ENCODE measurements at places on chromosomes 11 and 22. TPM values are rescaled to one million over a fixed set of nuclear protein-coding genes. Genes with fewer than 3 reads are reported as not detected.

The BCO2 gene
- 0.38 TPM for total RNA-seq

The PARVG gene
- total RNA-seq: under 0.01 TPM

The C11orf42 gene
- not detected for total RNA-seq

The HBE1 gene
- total RNA-seq: not detected

The ADAMTS8 gene
- total RNA-seq: 0.28 TPM

The LTBP3 gene
- 34.5 TPM for total RNA-seq

The INPP5J gene
- total RNA-seq: under 0.01 TPM

The LDHAL6A gene
- total RNA-seq: not detected

The CSNK2A3 gene
- 1.9 TPM for total RNA-seq

The HTR3A gene
- not detected for total RNA-seq

The CXCR5 gene
- not detected for total RNA-seq

The GPR137 gene
- 8.2 TPM for total RNA-seq

The FAT3 gene
- total RNA-seq: 5.0 TPM

The TMPRSS13 gene
- total RNA-seq: not detected

The OR8G1 gene
- not detected for total RNA-seq

The CNIH2 gene
- 0.85 TPM for total RNA-seq

The METTL15 gene
- 24.8 TPM for total RNA-seq

The CBLIF gene
- total RNA-seq: not detected

The STX5 gene
- total RNA-seq: 27.6 TPM

The HEPHL1 gene
- not detected for total RNA-seq

The CALCB gene
- total RNA-seq: not detected

The OR51B5 gene
- 0.28 TPM for total RNA-seq

The DCDC1 gene
- total RNA-seq: 0.19 TPM

The DRD4 gene
- total RNA-seq: not detected

The YPEL4 gene
- 2.8 TPM for total RNA-seq

The PLEKHB1 gene
- total RNA-seq: 1.1 TPM

The ETS1 gene
- total RNA-seq: 71.9 TPM

The E2F8 gene
- under 0.01 TPM for total RNA-seq

The RIC8A gene
- 148 TPM for total RNA-seq

The SLC22A8 gene
- total RNA-seq: not detected

The SYT12 gene
- total RNA-seq: 2.0 TPM

The NFAM1 gene
- total RNA-seq: not detected

The OPCML gene
- 3.4 TPM for total RNA-seq

The CRY2 gene
- 10.2 TPM for total RNA-seq

The MSANTD4 gene
- 29.9 TPM for total RNA-seq

The MS4A6E gene
- total RNA-seq: not detected

The C22orf31 gene
- total RNA-seq: not detected

The PIM3 gene
- 29.0 TPM for total RNA-seq

The KCNE3 gene
- 3.4 TPM for total RNA-seq

The SYCE3 gene
- total RNA-seq: not detected

The KCNJ1 gene
- total RNA-seq: under 0.01 TPM

All from regular cardiac myocyte (primary cell).